Psoas muscle (tissue), 8 donors: ENCODE measurements at places on chromosomes 7 and 10. TPM values are rescaled to one million over a fixed set of nuclear protein-coding genes. Genes with fewer than 3 reads are reported as not detected.

The SRRM3 gene
- total RNA-seq: 0.66 TPM

The FRAT2 gene
- total RNA-seq: 5.3 TPM

The GNGT1 gene
- not detected for total RNA-seq

- no peak for DNase-seq
- no peak overlapping the region for H3K27ac ChIP-seq
- no peak overlapping the region for H3K4me3 ChIP-seq
- no peaks in the 10 kb centered on the region for H3K27me3 ChIP-seq
- H3K36me3 ChIP-seq: no peaks in the 10 kb centered on the region
- H3K4me1 ChIP-seq: no peaks in the 10 kb centered on the region
These were observed 218.7 kb downstream of the SNX10 start for GRCh38 chr7:26510231-26510957.

DNA sequence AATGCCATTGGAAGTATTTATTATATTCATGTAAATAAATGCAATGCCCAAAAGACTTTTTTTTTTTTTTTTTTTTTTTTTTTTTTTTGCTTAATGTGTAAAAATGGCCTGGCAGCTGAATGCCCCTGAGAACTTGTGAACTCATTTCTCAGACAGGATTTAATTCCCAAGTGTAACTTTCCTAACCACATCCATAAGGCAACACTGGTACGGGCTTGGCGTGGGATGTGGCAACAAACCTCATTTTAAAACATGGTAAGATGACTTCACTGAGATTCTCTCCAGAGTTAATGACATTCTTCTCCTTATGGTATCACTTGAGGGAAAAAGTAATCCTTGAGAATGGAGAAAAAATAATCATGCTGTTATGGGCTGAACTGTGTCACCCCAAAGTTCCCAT lies 150.4 kb downstream of the DGKI start:
- H3K27ac ChIP-seq: no peak overlapping the region
- no peak for DNase-seq
- no peaks in the 10 kb centered on the region for H3K27me3 ChIP-seq
- no peaks in the 10 kb centered on the region for H3K4me1 ChIP-seq

DNA sequence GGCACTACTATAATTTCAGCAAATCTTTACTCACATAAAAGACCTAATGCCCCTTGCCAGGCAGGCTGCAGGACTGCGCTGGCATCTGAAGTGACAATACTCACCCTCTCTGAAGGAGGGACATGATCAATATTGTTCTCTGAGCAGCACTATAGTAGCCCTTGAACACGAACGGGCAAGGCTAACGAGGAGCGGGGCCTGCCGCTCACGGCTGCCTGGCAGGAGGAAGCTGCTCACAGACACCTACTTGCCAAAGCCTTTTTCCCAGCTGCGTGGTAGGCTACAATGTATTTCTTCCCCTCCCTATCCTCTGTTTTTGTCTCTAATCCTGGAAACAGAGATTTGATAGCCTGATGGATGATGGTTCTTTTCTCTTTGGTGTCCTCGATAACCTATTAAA lies 19.9 kb downstream of the PUS7 start:
- no peaks in the 10 kb centered on the region for H3K4me1 ChIP-seq
- no peak overlapping the region for H3K27ac ChIP-seq
- H3K36me3 ChIP-seq: no peaks in the 10 kb centered on the region
- no peak overlapping the region for H3K4me3 ChIP-seq
- no peak for DNase-seq
